AG04449 (cell line): ENCODE measurements at places on chromosomes 3 and 15.

DNA sequence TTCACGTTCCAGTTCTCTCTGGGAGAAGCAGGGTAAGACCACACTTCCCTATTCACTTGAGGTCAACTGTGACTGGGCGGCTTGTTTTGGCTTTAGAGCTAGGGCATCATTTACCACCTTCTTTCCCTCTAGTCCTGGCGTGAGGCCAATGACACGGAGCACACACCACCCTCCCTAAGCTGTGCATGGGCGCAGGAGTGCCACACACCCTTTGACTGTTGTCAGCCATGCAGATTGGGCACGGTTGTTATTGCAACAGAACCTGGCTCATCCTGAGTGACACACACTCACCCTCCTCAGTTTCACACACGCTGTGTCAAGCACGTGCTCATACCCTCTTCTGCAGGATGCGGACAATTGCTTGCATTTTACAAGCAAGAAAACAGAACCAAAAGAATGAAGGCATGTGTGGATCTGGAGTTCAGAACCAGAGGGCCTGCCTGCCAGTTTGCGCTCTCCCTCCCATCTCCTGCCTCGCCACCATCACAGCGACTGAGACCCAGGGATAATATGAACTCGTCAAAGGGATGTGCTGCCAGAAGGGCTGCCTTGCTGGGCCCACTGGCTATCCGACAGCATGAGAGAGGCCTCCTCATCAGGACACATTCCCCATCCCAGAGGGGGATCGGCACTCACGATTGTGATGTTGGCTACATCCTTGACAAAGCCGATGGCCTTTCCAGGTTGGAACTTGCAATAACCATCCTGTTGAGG, 17.6 kb downstream of the CTSH start:
- DNase-seq: no peak

- no peak for DNase-seq
Observed at GRCh38 chr3:137110392-137110996, 152.7 kb downstream of the IL20RB start.

GRCh38 chr15:59298225-59298853, 74.3 kb downstream of the MYO1E start:
- DNase-seq: no peak

- DNase-seq: no peak
Observed at GRCh38 chr3:122577409-122578031, at the start of gene PARP15. Gene PARP15, plus strand, starts transcription at chr3:122577650. Its CDS starts 18 bp downstream, at chr3:122577668.

DNA sequence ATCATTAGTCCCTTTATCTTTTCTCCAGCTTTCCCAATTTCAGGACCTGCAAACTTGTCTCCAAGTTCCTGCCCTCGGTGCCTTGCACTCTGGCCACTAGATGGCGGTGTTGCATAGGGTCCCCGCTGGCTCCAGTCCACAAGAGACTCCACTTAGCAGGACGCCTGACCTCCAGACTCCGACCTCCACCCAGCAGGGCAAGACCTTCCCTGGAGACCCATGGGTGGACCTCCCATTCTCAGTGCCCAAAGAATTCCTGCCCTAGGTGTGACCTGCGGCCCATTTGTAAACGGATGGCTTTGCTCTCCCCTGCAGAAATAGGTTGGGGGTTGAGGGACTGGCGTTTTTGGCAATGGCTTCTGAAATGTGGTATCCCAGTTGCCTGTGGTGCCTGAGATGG, 82.6 kb downstream of the LSM3 start:
- DNase-seq: no peak

- DNase-seq: peak; percentile 94
Observed at GRCh38 chr3:8460815-8461456, 40.7 kb upstream of the LMCD1 start.

GRCh38 chr15:70025413-70026296, 72.1 kb downstream of the TLE3 start:
- DNase-seq: no peak

GRCh38 chr15:88835119-88835518, 31.9 kb downstream of the ACAN start:
- no peak for DNase-seq
